ENCODE measurements at places on chromosomes 6 and 20.

- DNase-seq = no peak
Measured at GRCh38 chr6:158819977-158820622, 932 bp upstream of the EZR start.

DNA sequence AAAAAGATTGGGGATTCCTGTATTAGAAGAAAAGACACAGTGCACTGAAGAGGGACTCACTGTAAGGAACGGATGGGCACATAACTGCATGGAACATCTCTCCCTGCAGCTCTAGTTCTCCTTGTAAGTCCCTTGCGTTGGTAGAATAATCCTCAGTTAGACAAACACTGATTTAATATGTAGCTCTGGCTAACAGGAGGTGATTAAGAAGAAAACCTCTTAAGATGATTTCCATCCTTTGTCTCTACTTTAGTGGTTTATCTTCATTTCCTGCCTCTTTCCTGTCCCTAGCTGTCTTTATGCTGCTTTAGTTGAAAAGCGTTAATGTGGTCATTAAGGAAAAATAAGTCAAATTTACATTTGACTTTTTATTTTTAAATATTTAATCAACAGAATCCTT lies 86.6 kb downstream of the SLC16A10 start:
- no peak for DNase-seq

GRCh38 chr20:63589261-63590217 lies 15.5 kb upstream of the HELZ2 start:
- DNase-seq = no peak

GRCh38 chr20:38599410-38599882 lies 2.2 kb upstream of the ARHGAP40 start:
- no peak for DNase-seq

GRCh38 chr6:27144740-27145079 lies 102.8 kb upstream of the PRSS16 start:
- DNase-seq = no peak

GRCh38 chr6:159572439-159573110 lies 120.5 kb downstream of the SOD2 start:
- no peak for DNase-seq

GRCh38 chr6:15904651-15905376 lies 224.1 kb upstream of the MYLIP start:
- DNase-seq = no peak

- no peak for DNase-seq
Measured at GRCh38 chr6:156597095-156597494, 180.1 kb upstream of the ARID1B start.

DNA sequence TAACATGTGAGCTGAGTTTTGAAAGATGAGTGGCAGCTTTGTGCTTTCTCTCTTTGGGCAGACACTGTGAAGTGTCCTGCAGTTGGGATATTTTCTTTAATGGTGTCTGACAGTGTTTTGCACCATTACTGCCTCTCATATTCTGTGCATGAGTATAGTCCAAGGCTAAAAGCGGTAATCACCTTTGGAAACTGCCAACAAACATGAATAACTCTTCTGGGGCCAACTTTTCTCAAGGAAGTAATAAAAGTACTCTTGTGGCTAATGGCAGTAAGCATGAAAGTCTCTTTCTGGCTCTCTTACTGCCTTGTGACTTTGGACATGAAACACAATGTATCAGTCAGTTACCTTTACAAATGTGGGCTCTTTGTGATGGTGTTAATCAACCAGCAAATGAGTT lies 91.7 kb upstream of the SOX4 start:
- no peak for DNase-seq

DNA sequence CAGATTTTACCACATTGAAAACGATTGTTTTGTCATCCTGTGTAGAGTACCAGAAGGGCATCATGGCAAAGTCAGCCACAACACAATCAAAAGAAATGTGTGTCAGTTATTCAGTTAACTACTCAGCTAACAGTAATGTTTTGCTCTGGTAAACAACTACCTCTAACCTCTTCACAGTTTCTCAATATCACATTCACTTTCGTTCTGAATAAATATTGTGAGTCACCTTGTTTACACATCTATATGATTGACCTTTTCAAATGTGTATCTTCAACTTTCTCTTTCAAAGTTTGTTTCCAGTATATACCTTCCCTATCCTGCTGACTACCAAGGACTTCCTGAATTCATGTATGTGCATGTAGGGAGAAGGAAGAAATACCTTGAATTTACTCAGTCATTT lies 216.6 kb upstream of the UFL1 start:
- DNase-seq = no peak

GRCh38 chr6:20575125-20575524 lies 40.9 kb downstream of the CDKAL1 start:
- no peak for DNase-seq
